Effector CD8-positive, alpha-beta T cell (primary cell): ENCODE measurements at places on chromosomes 11 and 22.

GRCh38 chr11:115193914-115194801 is 310.1 kb downstream of the CADM1 start:
- no peak for DNase-seq

DNA sequence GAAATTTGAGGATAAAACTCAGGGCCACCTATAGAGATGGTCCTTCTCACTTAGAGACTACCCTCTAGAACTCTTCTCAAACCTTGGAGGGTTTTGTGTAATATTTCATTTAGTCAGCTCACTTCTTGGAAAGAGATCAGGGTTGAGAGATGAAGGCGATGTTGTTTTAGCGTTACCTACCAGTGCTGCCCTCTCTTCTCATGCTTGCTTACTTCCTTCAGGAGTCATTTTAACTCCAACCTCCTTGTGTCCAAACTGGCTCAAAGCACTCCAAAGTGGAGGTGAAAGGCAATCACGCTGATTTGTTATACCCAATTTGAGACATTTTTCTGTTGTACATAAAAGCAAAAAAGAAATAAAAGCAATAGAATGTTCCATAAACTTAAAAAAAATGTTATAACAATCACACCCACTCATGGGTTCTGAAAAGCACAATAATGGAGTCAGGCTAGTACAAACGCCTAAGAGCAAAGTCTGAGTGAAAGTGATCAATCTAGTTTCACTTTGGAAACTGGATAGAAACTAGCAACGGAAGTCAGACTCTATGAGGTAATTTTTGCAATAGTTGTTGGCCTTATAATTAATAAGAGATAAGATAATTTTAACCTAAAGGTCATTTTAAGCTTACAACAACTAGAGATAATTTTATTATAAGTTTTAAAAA is 117.1 kb downstream of the MRTFA start:
- DNase-seq = no peak

DNA sequence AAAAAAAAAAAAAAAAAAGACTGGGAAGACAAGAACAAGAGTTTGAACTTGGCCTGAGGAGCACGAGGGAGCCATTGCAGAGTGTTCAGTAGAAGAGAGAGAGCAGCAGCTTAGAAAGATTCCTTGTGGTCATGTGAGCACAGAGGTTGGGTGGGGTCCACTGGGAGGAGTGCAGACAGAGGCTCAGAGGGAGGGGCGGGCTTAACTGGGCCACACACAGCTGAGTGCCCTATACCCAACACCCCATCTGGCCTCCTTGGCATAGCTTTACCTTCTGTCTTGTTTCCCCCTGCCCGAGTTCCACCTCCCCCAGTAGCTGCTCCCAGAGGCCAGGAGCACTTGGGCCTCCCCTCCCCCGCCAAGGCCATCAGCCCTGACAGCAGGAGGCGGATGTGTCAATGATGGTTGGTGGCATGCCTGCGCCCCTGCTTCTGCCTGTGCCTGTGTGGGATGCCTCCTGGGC is 12.1 kb downstream of the C11orf86 start:
- no peak for DNase-seq

DNA sequence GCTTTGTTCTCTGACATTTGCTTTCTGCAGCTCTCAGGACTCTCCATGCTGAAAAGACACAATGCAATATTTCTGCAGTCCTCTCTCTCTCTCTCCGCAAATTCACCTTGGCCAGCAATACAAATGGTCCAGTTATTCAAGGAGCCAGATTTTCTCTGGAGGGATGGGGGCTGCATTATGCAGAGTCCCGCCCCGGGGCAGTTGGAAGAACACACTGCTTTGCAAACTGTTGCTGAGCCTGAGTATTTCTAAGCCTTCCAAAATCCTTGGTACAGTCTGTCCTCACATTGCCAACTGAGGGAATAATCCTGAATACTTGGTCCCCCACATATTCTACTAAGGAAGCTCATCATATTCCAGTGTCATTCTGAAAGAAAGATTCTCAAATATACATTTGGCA is 94.3 kb upstream of the ZC3H12C start:
- no peak for DNase-seq

- DNase-seq = peak; percentile 6
Measured at GRCh38 chr11:96257972-96258934, 84.7 kb downstream of the MAML2 start.

DNA sequence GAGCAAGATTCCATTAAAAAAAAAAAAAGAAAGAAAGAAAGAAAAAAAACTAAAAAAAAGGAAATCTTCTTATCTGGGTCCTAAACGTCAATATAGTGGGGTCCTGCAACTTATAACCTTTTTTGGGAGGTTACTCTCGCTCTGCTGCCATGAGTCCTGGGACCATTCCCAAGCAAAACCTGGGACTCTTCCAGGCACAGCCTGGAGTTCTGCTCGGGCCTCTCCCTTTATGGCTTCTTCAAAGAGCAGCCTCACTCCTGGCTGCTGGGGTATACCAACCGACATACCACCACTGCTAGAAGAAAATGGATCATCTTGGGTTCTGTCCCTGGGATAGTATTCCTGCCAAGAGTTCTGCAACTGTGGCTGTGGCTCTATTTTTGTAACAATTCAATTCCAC is 14.1 kb upstream of the CKAP5 start:
- no peak for DNase-seq

GRCh38 chr11:95153857-95154246 is 64.2 kb downstream of the ENDOD1 start:
- no peak for DNase-seq

DNA sequence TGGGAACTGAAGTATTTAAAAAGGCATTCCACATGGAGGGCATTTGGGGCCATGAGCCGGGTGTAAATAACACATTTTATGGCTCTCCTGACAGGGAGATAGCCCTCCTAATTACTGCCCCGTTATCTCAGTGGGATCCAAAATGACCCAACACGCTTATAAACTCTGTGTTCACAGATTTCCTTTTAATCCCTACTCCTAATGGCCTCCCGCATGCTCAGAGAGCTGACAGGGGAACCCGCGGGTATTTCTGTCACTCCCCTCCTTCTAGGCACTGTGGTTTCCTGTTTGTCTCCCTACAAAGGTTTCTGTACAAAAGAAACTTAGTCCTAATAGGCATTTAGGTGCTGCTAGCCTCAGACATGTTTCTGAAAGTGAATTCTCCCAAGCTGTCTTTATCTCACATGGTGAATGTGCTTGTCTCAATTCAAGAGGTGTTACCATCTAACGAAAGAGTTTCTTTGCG is 202.8 kb upstream of the SEZ6L start:
- DNase-seq = no peak

GRCh38 chr11:119539583-119539982 is 116.6 kb upstream of the THY1 start:
- no peak for DNase-seq

DNA sequence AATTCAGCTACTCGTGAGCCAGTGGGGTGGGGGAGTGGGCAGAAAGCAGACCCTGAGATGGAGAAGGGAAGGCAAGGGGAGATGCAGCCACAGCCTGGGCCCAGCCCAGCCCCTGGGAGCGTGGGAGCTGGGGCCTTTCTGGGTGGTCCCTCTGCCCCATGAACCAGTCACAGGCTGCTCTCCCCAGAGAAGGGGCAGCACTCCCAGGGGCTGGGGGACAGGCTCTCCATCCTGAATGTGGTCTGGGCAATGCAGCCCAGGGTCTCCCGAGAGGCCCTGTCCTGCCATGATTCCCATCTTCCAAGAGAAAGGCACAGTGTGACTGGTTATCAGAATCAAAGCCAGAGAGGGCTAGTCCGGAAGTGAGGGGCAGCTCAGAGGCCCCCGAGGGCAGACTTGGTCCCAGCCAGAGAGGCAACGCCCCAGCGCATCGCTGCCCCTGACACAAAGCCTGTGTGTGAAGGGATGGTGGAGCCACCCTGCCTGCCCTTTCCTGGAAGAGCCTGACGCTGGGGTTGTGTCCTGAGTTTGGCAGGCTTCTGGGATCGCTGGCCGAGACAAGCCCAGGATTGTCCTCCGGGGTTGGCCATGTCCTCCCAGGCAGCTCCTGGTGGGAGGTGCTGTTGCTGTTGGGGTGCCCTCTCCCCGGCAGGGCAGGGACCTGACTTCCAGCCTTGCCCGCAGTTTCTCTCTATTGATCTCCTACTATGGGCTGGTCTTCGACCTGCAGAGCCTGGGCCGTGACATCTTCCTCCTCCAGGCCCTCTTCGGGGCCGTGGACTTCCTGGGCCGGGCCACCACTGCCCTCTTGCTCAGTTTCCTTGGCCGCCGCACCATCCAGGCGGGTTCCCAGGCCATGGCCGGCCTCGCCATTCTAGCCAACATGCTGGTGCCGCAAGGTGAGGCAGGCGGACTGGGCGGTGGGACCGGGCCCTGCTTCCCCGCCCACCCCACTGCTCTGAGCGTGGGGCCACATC is 23.8 kb upstream of the SLC22A12 start:
- DNase-seq = no peak

- no peak for DNase-seq
Measured at GRCh38 chr11:103266167-103266831, 157.1 kb downstream of the DYNC2H1 start.

GRCh38 chr11:125516245-125516644 is 20.2 kb upstream of the FEZ1 start:
- DNase-seq = no peak

- DNase-seq = no peak
Measured at GRCh38 chr22:17098379-17098819, 13.6 kb downstream of the IL17RA start.

- no peak for DNase-seq
Measured at GRCh38 chr11:128040603-128041002, 546.8 kb downstream of the ETS1 start.

DNA sequence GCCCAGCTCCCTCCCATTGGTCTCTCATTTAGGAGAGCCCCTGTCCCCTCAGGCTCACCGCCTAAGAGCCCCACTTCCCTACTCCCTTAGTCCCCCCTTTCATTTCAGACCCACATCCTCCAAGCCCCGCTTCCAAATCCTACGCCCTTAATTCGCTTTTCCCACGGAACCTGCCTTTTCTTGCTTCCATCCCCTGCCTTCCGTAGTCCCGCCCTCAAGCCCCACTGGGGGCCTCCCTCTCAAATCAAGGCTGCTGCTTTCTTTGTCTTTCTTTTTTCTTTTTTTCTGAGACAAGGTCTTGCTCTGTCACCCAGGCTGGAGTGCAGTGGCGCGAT is 396 bp downstream of the CCDC157 start:
- peak; percentile 57 for DNase-seq

GRCh38 chr11:113249491-113249763 is 65.0 kb upstream of the TTC12 start:
- DNase-seq = no peak

GRCh38 chr11:128492903-128493569 is 94.3 kb downstream of the ETS1 start:
- DNase-seq = no peak

GRCh38 chr11:66985508-66986177 is 10.5 kb downstream of the C11orf86 start:
- no peak for DNase-seq

- DNase-seq = no peak
Measured at GRCh38 chr11:134866981-134867675, 455.1 kb upstream of the B3GAT1 start.

DNA sequence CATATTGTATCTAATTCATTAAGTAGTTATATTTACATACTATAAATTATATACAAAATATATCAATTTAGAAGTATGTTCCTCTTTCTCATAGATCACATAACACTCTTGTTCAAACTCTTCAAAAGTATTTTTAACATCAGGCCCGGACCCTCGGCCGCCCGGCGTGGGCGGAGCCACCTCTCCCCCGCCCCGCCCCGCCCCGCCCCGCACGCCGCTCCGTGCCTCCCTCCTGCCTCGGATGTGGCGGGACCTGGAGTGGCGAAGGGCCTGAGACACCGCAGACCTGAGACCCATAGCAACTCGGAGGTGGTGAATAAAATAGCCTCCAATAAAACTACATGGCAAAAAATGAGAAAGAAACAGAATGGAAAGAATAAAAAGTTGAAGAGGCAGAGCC is 105.9 kb upstream of the BDNF start:
- no peak for DNase-seq

DNA sequence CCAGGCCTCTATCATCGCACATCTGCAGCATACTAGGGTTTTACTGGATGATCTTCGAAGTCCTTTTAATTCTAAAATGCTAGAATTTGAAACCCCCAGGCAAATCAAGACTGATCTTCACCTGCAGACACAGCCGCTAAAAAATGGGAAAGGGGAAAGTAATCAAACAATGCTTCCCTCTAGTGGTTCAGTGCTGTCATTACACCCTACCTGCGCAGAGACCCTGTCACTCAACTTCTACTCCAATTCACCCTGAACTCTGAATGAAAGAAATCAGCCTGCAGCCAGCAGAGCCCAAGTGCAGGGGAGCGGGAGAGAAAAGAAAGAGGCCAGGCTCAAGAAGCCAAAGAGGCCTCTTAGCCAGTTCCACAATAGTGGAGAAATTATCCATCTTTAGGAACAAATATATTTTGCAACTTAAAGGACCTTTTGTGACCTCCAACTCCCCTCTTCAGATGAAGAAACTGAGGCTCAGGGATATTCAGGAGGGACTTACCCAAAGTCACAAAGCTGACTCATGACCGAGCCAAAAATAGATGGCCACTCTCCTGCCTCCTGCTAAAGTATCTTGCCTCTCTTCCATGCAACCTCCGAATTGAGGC is 33.0 kb downstream of the SERGEF start:
- DNase-seq = peak; percentile 6

- DNase-seq = no peak
Measured at GRCh38 chr11:128323381-128323780, 264.0 kb downstream of the ETS1 start.

DNA sequence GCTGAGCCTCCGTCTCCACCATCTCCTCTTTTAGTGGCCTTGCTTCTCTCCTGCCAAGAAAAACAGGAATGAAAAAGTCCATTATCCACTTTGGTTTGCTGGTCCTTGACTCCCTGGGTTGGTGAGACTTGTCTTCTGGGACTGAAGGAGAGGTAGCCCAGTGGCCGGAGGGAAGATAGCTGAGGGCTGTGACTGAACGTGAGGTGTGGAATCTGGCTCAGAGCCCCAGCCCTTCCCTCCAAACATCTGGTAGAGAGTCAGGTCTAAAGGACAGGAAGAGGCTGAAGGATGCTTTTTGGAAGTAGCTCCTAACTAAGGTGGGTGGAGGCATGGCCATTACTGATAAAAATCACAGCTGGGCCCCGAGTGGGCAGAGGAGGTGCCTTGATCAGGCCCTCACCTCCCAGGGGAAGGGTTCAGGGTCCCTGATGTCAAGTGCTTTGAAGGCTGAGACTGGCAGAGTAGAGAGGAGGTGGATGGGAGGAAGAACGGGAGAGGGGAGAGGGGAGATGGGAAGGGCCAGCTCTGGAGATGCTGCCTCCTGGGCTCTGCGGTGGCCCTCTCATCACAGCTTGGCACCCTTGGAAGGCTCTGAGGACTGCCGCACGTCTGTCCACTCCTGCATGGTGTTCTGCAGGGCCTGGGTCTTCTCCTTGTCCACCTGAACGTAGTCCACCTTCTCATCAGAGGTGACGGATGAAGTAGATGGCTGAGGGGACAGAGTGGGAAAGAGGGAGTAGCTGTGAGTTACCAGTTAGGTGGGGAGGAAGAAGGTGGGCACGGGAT is 30.2 kb downstream of the USP35 start:
- no peak for DNase-seq

DNA sequence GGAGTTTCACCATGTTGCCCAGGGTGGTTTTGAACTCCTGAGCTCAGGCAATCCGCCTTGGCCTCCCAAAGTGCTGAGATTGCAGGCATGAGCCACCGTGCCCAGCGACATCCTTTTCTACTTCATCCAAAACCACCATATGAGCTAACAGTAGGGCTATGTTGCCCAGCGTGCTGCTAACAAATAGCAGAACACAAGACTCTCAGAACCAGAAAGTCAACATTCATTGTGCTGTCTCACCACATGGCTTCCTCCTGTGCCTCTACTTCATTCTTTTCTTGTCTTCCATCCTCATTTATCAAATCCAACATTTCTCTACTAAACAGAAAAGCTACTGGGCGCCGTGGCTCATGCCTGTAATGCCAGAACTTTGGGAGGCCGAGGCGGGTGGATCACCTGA is 12.0 kb upstream of the DENND5A start:
- DNase-seq = no peak
